ENCODE measurements at places on chromosomes 2 and 18.

DNA sequence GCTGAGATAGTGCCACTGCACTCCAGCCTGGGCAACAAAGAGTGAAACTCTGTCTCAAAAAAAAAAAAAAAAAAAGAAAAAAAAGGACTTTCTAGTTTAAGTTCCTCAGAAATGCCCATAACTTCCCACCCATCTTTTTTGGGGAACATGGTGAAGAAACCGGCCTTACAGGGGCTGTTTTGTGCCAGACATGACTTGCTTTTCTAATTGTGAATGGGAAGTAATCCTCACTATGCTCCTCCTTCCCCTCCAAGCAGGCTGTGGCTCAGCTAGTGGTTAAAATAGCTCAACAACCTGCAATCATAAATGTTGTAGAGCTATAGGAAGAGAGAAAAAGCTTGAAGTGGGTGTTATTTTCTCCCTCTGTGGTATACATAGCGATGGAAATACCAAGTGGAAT is 34.1 kb upstream of the OLA1 start:
- no peak for DNase-seq

DNA sequence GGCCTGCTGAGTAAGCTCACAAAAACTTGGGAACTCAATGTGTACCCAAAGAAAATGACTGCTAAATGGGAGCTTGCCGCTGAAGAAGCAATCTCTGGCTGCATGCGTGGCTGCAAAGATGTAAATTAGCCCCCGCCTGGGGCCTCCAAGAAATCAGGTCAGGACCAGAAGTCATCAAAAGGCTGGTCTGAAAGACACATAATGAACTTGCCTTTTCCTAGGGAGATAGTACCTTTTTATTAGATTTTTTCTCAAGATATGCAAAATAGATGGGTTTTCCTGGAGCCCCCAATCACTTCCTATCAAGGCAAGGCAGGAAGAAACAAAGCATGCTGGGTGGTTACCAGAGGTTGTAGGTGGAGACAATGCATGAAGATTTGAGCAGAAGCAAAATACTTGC is 38.9 kb downstream of the PDCL3 start:
- no peak for DNase-seq

- no peak for DNase-seq
These were observed 11.8 kb downstream of the FBLN7 start for GRCh38 chr2:112149866-112150435.

GRCh38 chr2:178119179-178119922 is 7.1 kb downstream of the RBM45 start:
- no peak for DNase-seq

DNA sequence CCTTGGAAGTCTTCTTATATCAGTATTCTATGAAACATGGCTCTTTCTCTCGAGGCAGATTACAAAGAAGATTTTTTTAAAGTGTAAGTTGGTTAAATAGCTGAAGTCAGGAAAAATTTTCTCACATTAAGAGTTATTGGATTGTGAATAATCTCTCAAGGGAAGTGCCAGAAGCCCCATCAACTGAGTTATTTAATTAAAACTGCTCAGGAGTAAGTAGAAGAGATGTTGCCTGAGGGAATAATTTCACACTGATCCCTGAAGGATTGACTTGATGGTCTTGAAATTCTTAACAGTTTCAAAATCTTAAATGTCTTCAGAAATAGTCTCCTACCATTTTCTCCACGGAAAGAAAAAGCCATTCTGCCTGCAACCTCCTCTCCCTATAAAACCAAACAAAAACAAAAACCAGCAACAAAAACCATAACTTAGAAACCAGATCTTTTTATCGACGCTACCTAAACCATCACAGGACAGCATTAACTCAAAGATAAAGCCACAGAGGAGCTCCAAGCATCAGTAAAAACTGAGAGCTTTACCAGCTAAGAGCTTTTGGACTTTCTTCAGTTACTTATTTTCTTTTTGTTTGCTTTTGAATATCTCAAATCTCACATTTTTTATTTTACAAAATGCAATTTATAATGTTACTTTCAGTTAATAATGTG is 12.9 kb downstream of the CD226 start:
- no peak for DNase-seq

GRCh38 chr2:210630873-210631560 is 74.6 kb downstream of the CPS1 start:
- DNase-seq: no peak

- no peak for DNase-seq
These were observed 112.5 kb downstream of the MREG start for GRCh38 chr2:215900843-215901242.

All from cerebellar nuclear complex (tissue), 1 donor.